ENCODE measurements at places on chromosomes 4 and X.

DNA sequence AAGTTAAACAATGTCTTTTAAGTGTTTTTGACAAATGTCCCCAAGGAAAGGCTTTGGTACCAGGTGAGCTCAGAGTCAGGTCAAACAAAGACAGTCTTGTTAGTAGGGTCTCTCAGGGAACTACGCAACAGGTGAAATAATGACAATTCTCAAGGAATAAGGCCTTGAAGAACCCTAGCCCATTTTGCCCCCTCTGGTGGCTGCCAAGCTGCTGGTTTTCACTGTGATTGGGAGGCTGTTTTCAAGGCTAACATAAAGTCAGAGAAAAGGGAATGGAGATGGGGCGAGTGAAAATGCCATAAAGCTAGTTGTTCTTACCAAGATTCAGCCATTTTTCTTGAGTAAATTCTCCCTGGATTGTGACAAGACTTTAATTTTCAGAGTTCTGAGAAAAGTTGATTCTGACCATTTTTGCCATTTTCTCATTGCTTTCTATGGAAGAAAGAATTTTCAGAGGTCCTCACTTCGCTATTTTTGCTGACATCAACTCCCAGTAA, 58.7 kb downstream of the RWDD4 start:
- DNase-seq = no peak

- DNase-seq = no peak
Measured at GRCh38 chr4:186832906-186833305, 109.2 kb upstream of the FAT1 start.

DNA sequence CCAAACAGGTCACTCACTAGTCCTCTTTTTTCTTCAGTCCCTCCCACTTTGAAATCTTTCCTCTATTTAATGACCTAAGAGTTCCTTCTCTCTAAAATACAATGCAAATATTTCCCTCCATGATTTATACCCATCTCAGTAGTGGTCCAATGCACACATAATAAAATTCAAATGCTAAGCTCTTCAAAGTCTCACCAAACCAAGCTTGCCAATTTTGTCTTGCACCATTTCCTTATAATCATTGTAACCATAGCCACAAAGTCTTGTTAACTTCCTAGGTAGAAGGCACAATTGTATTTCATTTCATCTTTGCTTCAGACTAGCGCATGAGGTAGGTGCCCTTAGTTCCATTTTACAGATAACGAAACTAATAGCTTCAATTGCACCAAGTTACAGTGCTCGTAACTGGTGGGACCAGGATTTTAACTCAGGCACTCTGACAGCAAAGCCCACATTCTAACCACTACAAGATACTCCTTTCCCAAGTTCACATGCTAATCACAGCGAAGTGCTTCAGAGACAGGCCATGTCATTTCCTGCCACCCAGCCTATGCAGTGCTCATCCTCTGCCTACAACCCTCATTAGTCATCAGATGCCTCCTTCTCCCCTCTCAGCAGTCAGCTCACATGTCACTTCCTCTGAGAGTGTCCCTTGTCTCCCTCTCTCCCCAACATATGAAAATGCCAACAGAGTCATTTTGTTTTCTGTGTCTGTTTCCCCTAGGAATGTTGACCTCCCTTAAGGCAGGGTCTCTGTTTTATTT, 66.9 kb upstream of the PPARGC1A start:
- DNase-seq = no peak

DNA sequence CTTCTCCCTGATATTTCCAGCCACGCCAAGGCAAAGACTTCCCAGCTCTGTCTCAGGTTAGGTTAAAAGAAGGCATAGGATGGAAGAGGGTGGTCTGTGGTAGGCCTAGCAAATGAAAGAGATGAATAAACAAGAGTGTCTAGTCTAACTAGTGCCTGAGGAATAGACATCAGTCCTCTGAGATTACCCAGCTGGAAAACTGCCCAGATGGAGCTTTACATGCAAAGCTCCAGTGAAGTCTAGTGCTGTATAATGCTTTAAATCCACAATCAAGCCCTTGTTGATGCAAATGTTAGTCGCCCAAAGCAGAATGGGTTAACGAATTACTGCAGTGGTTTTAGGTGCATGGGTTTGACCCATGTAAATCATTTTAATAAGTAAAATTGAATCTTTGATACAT, 24.8 kb upstream of the GUCY1B1 start:
- no peak for DNase-seq

DNA sequence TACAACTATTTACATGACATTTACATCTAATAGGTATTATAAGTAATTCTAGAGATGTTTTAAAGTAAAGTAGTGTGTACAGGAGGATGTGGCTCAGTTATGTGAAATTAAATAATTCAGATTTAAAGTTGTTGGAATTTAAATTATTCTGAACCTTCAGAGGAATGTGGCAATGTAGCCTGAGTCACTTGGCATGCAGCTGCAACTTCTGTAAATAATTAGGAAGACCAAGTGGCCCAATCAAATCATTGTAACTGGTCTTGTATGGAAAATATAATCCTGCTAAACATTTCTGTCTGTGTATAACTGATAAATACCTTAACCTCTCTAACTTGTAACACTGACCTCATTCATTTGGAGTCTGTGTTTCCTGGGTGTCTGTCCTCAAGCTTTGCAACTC, 828.9 kb downstream of the GLUD2 start:
- DNase-seq = no peak

GRCh38 chr4:128322311-128322710, 34.7 kb upstream of the PGRMC2 start:
- DNase-seq = no peak

DNA sequence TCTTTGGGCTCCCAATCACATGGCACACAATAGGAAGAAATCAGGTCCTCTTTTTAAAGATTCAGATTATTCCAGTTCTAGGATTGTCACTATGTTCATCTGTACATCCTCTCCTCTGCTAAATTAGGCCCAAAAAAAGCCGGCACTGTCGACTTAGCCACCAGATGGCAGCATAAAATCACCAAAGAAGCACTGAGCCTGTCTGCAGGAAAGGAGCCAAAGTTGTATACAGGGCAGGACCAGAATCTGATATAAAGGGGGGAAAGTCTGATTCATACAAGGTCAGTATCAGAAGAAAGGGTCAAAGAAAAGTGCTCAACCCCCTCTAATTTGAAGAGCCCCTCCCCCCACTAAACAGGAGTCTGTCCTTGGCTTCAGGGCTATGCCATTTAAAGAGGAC, 292.5 kb downstream of the CHIC1 start:
- DNase-seq = peak; percentile 57

GRCh38 chr4:1839282-1839681, 16.7 kb downstream of the LETM1 start:
- DNase-seq = no peak

GRCh38 chr4:89136525-89136924, 25.2 kb downstream of the TIGD2 start:
- DNase-seq = no peak

DNA sequence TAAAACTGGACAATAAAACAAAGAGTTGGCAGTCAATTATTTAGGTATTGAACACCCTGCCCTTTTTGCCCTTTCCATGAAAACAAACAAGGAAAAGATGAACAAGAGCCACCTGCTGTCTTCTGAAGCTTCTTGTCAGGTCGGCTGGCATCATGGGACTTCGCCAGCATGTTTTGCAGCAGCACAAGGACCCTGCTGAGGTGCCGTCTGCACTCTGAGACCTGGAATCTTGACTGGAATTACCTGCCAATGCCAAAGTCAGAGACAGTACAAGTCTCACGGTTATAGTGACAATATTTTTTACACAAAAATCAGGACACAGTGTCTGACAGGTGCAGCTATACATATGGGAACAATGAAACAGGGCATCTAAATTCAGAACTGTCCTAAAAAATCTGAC, 284.5 kb downstream of the GASK1B start:
- DNase-seq = no peak

- no peak for DNase-seq
Measured at GRCh38 chr4:165199286-165199685, 8.1 kb upstream of the KLHL2 start.

DNA sequence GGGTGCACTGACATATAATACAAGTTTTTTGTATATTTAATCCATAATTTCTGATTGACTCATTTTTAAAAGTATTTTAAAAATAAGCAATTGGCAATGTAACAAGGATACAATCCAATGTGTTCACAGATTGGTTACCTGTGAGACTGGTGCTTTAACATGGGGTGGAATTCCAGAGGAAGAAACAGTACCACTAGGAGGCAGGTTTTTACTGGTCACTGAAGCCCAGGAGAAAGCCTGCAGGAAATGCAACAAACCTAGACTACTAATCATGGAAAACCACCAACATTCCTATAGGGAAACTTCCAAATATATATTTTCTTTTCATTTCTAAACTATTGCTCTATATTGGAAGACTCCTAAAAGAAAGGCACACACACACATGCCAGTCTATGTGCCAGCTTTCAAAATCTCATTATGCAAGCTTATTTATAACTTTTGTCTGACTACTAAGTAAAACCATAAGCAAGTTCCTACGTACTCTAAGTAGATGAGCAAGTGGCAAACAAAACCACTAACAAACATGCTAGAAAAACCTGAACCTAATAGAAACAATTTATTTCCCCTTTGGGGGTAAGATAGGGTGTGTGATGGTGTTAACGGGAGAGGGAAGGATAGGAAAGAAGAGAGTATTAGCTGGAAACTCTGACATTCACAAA, 19.2 kb downstream of the G3BP2 start:
- DNase-seq = peak; percentile 39

DNA sequence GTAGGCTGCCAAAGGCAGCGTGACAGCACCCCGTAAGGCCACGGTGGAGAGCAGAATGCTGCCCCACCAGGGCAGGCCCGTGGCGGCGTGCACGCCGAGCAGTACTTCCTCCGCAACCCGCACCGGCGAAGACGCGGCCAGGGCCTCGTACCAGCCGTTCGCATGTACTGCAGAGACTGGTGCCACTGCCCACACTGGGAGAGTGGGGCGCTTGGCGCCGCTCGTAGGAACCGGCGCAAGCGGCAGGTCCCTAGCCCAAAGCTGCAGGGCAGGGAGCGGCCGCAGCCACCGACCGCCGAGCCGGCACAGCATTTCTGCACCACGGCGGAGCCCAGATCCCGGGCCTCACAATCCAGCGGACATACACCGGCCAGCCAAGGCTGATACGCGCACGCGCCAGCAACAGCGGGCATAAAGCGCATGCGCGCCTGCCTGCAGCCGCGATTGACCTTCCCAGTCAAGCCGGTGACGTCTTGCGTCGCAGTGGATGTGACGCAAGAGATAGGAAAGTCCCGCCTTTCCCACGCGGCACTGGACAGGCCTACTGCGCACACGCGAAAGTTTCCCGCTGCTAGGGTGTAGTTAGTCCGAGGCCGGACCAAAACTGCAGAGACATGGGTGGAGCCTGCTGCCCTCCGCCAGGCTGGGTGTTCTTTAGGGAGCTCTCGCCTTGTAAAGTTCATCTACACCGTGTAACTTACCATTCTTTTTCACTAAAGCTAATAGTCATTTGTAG, at the start of gene COX18:
TSS of gene COX18 (minus strand) at position 379 of the 736 bp plus-strand sequence. CDS start at position 312, 67 bp downstream.
- peak; percentile 92 for DNase-seq

DNA sequence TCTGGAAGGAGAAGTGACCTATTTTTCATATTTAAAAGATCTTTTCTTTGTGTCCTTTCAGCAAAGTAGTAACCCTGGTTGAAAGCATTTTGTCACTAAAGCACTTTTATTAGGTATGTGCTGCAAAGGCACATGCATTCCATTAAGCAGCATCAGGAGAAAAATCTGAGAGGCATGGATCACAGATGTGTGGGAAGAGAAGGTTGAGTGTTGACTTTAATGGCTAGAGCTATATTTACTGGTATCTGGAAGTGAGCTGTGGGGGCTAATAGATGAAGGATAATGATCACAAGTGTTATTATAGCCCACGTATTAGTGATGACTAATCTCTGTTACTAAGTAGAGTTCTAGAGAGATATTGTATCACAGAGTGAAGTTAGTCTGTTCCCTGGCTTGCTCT, 1520.7 kb downstream of the ARAP2 start:
- DNase-seq = no peak

DNA sequence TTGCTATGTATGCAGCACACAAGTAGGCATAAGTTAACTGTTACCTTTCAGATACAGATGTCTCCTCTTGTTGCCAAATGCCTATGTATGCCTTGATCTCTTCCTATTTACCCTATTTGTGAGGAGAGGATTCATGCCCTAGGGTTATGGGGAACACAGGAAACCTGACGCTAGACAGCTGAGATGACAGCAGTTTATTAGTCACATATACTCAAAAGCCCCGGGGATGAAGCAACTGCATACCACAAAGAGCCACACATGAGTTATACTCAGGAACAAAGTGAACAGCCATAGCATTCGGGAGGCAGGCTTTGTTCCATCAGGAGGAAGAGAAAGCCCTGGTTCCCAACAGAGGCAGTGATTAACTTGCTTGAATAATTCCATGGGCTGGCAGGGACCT, 1011.7 kb upstream of the PCDH7 start:
- DNase-seq = no peak

GRCh38 chrX:65406532-65406931, 128.1 kb downstream of the LAS1L start:
- no peak for DNase-seq

GRCh38 chrX:55783723-55784122, 66.2 kb downstream of the RRAGB start:
- DNase-seq = no peak

DNA sequence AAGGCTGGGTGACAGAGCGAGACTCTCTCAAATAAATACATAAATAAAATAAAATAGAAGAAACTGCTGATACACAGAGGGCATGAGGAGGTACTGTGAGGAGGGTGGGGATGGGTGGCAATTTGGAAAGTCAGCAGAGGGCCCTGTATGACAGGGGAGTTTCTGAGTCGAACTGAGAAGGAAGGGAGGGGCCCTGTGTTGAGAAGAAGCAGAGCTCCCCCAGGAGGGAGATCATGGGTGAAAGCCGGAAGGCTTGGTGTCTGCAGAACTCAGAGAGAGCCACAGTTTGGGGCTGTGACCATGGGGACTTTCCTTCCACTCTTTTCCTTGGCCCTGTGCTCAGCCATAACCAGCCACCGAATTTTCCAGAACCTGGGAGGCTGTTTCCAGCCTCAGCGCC, 24.8 kb upstream of the AFAP1 start:
- no peak for DNase-seq

- DNase-seq = peak; percentile 40
Measured at GRCh38 chrX:133215747-133216146, 2.4 kb downstream of the TFDP3 start.

DNA sequence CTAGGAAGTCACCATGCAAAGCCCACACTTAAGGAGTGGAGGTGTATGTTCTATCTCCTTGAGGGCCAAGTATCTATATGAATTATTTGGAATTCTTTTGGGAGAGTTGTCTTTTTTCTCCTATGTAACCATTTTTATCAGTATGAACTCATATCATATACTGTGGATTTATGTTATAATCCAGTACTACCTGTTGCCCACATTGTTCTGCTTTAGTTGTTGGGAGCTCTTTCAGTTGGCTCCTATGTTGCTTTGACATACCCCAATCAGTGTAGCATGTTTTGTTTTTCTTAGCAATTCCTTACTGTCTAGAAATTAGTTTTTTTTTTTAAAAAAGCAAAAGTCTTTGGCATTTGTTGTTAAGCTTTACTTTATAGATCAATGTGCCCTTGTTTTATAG, 13.0 kb downstream of the UCHL1 start:
- no peak for DNase-seq
